ENCODE measurements at places on chromosomes 1 and 21.

DNA sequence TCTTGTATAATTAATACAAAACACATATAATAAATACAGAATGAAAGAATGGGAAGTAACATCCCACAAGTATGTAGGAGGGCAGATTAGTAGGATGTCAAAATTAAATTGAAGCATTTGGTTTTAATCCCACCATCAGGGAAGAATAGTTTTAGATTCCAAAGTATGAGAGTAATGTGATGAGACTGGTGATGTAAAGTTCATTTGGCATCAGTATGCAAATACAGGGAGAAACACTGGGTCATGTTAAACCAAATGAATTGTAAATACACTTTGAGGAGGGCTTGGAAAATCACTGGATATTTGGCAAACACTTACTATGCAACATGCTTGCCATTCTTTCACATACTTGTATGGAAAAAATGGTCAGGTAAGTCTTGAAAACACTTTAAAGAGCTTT, 358.8 kb downstream of the DPYD start:
- no peak for DNase-seq

- no peak for DNase-seq
These were observed 1.2 kb upstream of the PTTG1IP start for GRCh38 chr21:44874497-44875315.

DNA sequence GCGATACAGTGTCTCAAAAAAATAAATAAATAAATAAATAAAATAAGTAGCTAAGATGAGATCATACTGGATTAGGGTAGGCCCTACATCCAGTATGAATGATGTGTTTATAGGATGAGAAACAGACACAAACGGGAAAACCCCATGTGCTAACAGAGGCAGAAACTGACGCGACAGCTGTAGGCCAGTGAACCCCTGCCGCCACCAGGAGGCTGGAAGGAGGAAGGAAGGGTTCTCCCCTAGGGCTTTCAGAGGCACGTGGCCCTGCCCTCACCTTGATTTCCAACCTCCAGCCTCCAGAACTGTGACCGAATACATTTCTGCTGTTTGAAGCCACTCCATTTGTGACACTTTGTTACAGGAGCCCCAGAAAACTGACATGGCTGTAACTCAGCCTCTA, 38.5 kb downstream of the CHD5 start:
- DNase-seq: no peak

GRCh38 chr1:248847181-248847955, 9.3 kb downstream of the ZNF672 start:
- DNase-seq: no peak

GRCh38 chr1:42334240-42335049, 590 bp downstream of the FOXJ3 start:
- DNase-seq: peak; percentile 59

DNA sequence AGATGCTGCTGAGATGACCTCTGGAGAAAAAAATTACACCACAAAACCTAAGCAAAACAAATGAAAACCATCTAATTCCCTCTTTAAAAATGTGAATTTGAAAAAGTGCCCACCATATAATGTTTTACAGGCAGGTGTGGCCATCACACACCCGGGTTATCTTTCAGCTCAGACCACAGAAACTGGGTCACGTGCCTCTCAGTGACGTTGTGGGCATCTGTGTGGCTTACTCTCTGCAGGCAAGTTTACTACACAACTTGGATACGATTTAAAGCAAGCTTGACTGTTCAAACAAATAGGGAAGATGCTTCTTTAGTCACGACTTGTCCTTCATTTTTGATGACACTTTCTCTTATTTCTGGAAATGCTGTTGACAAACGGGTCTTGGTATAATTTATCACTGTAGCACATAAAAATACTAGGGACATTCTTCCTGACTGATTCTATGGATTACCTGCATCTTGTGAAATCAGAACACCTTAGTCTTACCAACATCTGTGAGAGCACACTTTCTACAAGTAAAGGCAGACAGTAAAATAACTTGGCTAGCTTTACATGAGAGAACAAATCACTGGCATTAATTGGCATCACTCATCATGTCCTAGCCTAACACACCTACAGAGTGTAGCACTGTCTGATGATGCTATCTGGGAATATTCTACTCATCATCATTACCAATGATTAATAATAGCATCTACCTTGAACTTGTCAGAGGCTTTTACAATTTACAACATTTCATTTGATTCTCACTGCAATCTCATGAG, 89.3 kb upstream of the EDEM3 start:
- DNase-seq: peak; percentile 15

Data from CMK (cell line).